H1 (cell line): ENCODE measurements at places on chromosomes 16 and 17. TPM values are rescaled to one million over a fixed set of nuclear protein-coding genes. Genes with fewer than 3 reads are reported as not detected.

SLX1A gene
- 18.2 and 36.9 TPM in 2 replicates for total RNA-seq

- no peak for DNase-seq
Measured at GRCh38 chr16:30660424-30661261, 2.4 kb downstream of the FBRS start.

DNA sequence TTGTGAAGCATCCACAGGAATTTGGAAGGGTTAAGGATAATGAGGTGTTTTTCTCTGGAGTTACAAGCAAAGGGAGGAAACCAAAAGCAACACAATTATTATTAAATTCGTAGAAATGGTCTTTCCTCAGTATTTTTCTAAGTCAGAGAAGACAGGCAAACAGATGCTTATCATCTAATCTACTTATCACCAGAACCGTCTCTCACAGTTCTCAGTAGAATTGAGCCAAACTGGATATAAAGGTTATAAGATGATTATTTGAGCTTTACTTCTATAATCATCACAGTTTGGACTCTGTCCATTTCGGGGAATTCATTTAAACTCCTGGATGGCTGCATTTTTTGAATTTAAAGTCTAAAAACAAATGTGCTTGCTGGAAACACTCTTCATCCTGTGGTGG is 245.0 kb downstream of the KCNJ2 start:
- DNase-seq: no peak

DNA sequence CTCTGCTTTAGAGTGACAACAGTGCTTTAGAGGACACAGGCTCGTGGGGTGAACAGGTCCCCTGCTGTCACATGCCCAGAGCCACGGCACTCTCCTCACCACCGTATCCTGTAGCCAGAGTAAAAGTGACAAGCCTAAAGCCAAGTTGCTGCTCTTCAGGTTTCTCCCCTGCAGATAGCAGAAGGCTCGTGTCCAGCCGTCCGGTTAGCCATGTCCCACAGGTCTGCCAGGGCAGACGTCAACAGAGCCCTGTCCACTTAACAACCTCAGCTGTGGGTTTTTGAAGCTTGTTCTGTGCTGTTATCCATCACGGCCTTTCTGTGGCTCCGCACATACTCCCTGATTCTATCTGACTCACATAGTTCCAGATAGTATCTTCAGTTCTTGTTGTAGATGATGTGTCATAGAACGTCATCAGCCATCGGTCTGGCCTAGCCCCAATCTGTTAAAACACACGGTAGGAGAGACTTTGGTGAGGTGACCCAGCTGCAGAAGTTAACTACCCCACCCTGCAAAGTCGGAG is 100.7 kb downstream of the SOCS1 start:
- DNase-seq: no peak

TNS4 gene
- total RNA-seq: 0.20 and 0.80 TPM in 2 replicates

GRCh38 chr16:25888868-25889267 is 197.1 kb downstream of the HS3ST4 start:
- no peak for DNase-seq

DNA sequence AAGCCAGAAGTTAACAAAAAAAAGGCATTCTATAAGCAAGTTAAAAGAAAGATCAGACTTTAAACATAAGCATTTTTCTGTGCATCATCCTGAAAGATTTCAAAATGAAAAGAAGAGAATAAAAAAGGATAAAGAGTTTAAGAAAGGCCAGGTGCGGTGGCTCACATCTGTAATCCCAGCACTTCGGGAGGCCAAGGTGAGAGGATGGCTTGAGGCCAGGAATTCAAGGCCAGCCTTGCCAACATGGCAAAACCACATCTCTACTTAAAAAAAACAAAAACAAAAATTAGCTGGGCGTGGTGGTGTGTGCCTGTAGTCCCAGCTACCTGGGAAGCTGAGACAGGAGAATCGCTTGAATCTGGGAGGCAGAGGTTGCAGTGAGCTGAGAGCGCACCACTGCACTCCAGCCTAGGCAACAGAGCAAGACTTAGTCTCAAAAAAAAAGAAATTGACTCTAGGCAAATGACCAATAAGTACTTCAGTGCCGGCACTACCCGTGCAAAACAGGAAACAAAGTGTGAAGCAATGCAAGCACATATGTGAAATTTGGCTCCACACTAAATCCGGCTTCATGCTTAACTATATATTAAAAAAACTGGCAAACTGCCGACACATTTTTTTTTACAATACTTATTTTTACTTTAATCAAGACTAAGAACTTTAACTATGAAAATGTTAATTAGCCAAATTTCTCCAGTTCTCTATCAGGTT is 83.2 kb upstream of the C17orf78 start:
- DNase-seq: no peak

EVPL gene
- 0.75 and 0.99 TPM in 2 replicates for total RNA-seq

DNA sequence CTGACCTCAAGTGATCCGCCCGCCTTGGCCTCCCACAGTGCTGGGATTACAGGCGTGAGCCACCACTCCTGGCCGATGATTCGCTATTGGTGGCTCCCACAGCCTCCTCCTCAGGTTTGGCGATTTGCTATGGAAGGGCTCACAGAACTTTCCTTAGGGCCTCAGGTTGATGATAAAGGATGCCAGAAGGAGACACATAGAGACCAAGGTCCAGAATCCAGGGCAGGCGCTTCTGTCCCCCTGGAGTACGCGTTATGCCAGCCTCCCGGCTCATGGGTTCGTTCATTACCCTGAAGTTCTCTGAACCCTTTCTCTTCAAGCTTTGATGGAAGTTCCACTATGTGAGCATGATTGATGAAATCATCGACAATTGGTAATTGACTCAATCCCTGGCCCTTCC is 19.9 kb downstream of the LGALS3BP start:
- DNase-seq: no peak

TVP23A gene
- 3.1 and 3.2 TPM in 2 replicates for total RNA-seq

- DNase-seq: no peak
Measured at GRCh38 chr17:73883175-73883574, 238.9 kb upstream of the SDK2 start.

DBF4B gene
- 26.9 and 29.1 TPM in 2 replicates for total RNA-seq
